ENCODE measurements at places on chromosomes 4 and X.

GRCh38 chr4:181755846-181756245 is 487.4 kb upstream of the TENM3 start:
- DNase-seq: no peak

- no peak for DNase-seq
Observed at GRCh38 chrX:18714910-18715309, 7.5 kb downstream of the PPEF1 start.

GRCh38 chr4:62528874-62529273 is 1328.7 kb downstream of the ADGRL3 start:
- no peak for DNase-seq

- no peak for DNase-seq
Observed at GRCh38 chr4:6538575-6538974, 36.4 kb upstream of the MAN2B2 start.

DNA sequence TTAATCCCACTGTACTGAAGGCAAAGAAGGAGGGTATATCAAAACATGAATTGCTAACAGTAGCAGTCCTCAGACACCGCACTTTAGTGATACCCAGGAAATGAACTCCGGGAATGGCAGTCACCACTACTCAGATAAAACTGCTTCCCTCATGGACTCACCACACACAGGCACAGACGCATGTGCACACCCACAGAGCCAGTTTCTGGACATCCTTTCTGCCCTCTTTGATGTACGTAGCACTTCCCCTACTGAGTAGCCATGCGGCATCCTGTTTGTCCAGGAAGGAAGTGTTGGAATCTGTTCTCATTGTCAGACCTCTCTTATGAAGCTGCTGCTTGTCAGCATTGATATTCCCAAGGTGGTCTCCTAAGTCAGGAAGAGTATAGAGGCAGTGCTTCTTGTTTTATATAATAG is 95.7 kb downstream of the DCLK2 start:
- no peak for DNase-seq

GRCh38 chr4:81146466-81146865 is 68.6 kb downstream of the PRKG2 start:
- no peak for DNase-seq

DNA sequence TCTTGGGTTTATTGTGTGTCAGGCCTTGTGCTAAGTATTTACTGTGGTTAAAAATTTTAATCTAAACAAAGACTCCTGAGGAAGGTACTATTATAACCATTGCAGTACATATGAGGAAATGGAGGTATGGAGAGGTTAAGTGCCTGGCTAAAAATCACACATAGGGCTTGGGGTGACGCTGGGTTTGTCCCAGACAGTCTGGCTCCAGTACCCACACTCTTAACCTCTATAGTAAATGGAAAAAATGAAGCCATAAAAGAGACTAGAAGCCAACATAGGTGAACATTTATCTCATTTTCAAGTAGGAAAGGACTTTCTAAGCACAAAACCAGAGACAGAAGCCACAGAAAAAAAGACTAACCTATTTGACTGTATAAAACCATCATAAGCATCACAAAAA is 1.9 kb downstream of the FOXP3 start:
- no peak for DNase-seq

GRCh38 chr4:118775405-118775804 is 60.5 kb downstream of the SEC24D start:
- no peak for DNase-seq

DNA sequence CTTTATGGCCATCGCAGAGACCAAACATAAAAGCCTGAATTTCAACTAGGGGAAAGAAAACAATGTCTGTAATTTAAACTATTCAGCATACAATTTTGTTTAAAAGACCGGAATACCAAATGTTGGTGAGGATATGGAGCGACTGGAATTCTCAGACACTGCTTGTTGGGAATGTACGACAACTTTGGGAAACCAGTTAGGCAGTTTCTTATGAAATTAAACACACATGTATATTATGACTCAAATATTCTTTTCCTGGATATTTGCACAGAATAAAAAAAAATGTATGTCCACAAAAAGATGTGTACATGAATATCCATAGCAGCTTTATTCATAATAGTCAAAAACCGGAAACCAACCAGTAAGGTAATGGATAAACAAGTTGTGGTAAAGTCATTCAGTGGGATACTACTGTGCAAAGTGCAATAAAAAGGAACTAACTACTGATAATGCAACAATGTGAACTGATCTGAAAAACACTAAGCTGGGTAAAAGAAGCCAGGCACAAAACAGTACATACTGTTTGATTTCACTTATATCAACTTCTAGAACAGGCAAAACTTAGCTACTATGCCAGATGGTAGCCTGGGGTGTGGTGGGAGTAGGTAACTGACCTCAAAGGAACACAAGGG is 152.7 kb upstream of the FTHL17 start:
- no peak for DNase-seq

GRCh38 chr4:74982546-74983252 is 49.8 kb downstream of the PARM1 start:
- DNase-seq: no peak

DNA sequence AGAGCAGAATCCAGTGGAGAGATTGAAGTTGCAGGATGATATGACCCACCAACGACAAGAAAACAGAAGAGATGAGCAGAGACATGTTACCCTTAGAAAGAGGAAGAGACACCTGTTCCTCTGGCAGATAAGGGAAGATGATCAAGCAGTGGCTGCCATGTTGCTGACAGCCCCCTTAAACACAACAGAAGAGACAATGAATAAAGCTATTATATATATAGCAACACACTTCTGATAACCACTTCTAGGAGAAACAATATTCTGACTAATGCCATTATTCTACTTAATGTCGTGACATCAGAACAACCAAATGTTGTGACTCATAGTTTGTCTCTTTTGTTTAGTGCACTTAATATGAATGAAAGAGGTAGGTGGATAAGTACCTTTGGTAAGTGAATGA is 44.9 kb downstream of the SH3RF1 start:
- no peak for DNase-seq

- DNase-seq: no peak
Observed at GRCh38 chrX:39731330-39731667, 366.5 kb downstream of the BCOR start.

GRCh38 chr4:89001647-89002445 is 55.1 kb downstream of the FAM13A start:
- DNase-seq: no peak

- DNase-seq: no peak
Observed at GRCh38 chrX:132958091-132958703, at the start of gene HS6ST2. Gene HS6ST2 (minus strand): TSS chrX:132958629.

DNA sequence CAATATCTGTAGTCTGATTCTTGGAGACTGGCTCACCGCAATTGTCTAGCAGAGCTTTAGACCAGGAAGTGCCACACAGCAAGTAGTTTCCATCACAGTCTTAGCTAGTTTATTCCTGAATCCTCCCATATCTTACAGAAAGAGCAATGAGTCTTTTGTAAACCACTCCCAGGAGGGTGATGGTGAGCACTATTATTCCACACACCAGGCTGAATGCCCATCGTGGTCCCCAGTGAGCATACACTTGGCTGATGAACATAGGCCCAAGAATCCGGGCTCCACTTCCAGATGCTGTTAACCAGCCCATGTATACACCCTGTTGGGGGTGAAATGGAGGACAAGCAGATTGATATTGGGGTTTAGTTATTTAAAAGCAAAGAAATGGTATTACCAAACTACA is 39.8 kb downstream of the PLK4 start:
- no peak for DNase-seq

DNA sequence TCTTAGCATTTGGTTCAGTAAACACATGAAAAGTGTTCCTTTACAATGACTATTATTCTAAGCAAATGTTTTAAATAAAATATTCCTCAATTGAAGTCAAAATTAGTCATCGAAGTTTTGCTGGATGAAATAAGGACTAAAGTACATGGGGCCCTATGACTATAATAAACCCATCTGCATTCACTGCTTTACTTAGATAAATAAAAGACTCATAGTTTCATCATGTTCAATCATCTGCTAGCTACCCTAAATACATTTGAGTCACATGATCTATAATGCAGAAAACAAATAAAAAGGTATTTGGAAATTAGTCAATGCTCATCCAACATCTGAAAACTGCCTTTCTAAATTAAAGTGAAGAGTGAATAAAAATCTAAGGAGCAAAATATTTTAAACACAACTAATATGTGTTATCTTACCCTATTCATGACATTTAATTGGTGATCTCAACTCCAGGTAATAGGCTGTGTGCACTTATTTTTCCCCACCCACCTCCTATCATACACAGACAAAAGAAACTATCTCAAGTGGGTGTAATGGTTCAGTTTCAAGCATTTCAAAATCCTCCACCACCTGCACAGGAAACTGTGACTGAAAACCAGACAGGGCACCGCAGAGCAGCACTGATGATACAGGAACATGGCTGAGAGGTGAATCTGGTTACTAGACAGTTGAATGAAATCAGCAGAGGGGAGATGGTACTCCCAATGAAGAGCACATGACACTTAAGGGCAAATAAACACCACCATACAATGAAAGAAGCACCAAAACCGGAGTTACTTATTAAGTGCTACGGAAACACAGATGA is 78.6 kb downstream of the CAMK2D start:
- peak; percentile 37 for DNase-seq

DNA sequence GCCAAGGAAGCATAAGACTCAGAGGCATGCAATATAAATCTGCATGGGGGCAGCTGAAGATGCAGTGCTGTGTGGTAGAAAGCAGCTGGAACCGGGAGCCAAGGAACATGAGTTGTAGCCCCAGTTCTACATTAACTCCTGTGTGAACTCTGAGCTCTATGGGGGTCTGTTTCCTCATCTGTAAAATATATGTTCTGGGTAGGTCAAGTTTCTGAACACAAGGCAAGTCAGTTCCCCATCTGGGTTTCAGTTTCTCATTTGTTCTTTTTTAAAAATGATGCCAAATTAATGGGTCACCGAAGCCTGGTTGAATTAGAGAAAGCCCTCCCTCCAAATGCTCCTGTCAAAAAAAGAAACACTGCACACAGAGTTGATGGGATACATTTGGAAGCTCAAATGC is 24.0 kb downstream of the UNC5C start:
- no peak for DNase-seq

- DNase-seq: no peak
Observed at GRCh38 chr4:144575181-144575580, 70.8 kb upstream of the HHIP start.

GRCh38 chr4:104896660-104897645 is 249.7 kb upstream of the TET2 start:
- DNase-seq: no peak

DNA sequence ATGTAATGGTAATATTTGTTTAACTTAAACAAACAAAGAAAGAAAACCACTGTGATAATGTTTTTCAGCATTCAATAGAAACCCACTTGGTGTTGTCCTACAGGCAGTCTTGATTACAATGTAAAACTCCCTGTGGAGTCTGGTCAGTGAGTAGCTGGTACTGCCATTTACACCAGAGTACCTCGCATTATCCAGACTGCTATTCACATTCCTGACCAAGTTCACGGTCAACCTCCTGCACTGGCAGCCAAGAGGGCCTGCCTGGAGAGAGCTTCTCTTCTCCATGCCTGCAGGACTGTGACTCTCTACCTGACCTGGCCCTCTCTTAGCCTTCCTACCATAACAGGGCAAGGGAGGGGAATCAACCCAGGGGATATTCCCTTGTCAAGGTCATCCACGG is 2.9 kb upstream of the LONRF3 start:
- DNase-seq: no peak

DNA sequence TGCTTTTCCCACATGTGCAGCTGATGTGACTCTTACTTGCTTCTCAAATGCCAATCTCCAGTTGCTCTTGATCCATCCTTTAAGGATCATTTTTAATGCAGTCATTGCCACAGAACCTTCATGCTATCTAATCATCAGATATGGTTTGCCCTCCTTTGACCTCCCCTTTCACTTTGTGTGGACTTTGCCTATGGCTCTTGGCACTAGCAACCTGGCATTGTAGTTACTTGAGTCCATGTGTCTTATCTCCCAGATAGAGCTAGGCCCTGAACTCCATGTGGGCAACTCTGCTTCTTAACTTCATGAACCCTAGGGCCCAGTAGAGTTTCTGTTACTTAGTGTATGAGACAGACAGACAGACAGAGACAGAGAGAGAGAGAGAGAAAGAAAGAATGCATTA is 41.6 kb downstream of the MTM1 start:
- DNase-seq: no peak

DNA sequence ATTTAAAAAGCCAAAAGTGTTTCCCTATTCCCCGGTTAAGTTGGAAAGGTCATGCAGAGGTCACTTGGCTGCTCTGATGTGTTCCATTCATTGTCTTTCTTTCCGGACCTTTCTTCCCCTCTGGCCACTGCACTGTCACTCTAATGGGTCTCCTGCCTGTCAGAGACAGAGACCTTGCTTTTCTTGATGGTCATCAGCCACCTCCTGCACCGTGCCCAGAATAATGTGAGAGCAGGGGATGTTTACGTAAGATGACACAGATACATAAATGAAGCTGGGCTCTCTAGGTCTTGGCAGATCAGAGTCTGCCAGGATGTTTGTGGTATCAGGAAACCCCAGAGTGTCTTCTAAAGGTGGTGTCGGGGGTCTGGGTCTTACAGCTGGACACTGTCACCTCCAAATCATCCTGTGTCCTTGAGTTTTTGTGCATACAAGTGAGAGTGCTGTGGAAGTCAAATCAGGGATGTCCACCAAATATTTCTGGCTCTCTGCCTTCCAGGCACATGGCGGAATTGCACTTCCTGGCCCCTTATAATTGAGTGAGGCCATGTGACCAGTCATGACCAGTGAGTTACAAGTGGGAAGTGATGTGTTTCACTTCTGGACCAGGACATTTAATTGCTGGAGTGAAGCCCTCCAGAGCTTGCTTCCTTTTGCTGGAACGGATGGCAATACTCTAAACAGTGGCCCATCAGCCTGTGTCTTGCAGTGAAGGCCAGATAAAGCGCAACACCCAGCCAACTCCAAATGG is 130.6 kb upstream of the ATP6AP2 start:
- no peak for DNase-seq

DNA sequence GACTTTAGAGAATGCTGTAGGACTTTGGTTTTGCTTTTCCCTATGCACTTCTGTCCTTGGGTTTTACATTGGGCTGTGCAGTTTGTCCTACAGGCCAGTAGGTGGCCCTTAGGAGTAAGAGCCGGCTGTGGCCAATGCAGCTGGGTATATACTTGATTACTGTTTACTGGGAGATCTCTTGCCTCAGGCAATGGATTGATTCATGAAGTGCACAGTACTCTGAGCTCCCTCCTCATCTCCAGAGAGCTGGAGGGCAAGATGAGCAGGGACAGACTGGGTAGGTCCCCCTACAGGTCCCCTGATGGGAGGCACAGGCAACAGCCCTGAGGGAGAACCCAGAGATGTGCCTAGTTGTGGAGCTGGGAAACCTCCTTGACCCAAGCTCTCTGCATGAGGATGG is 103.8 kb upstream of the QRFPR start:
- DNase-seq: no peak

DNA sequence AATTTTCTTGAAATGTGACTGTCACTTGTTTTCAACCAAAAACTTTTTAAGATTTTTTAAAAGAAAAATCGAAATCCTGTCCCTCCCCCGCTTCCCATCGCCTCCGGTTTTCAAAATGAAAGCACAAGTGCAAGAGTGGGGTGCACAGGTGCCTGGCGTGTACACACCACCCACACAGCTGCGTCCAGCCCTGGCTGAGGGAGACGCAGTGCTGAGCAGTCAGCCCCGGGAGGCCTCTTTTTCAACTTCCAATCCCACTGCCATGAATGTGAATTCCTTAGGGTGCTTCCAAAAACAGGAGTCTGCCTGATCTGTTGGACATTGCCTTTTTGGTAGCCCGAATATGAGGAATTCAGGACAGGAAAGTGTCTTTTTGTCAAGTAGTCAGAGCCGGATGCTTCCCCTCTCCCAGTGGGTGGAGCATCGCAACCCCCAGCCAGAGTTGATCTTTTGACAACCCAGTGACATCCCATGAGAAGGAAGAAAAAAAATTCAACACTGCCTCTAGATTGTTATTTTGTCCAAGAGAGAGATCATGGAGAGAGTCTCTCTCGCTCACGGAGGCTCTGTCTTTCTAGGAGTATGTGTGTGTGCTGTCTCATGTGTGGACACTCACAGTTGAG is 8.9 kb downstream of the PRRG3 start:
- no peak for DNase-seq
